ENCODE measurements at places on chromosomes 16 and 17.

DNA sequence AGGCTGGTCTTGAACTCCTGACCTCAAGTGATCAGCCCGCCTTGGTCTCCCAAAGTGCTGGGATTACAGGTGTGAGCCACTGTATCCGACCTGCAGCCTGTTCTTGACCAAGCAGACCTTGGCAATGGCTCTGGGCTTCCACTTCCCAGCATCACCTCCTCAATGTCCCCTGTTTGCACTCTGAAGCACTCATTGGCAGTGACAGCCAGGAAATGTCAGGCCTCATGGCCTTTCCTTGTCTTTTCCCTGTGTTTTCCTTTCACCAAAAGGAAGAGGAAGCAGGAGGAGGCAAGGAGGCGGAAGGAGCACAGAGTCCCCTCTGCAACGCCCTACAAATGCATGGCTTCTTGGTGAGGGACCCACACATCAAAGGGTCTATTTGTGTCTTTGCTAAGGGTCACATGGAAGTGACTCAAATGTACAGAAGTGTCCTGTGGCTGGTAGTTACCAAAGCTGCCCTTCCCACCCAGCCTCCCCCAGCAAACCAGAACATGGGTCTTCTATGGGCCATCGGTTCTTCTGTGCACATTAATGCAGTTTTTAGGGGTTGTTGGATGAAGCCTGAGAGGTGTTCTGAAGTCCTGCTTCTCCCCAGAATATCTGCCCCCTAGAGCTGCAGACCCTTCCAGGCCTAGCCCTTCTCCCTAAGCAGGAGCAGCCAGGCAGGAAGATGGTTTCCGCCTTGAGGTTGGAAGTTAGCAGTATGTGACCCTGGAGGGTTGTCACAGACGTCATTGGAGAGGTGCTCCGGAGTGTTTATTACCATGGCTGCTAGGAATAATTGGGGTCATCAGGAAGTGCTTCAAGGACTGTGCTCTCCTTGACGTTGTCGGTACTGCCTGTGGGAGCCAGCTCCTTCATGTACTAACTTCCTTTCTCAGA is 60.8 kb downstream of the WIPI1 start:
- no peak for DNase-seq

DNA sequence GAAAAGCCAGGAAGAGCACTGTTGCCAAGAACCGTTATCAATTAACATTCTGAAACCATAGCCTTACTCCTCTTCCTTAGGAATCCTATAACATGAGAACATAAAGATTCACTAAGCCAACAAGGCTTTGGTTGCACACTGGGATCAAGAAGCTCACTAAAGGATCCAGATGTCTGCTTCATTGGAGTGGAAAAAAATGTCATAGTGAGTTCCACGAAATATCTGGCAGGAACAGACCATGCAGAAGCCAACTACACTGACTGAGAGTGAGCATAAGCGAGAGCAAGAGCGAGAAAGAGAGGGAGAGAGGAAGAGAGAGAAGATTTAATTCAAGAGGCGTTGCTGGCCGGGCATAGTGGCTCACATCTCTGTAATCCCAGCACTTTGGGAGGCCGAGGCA is 13.4 kb upstream of the MEIOC start:
- DNase-seq: no peak

DNA sequence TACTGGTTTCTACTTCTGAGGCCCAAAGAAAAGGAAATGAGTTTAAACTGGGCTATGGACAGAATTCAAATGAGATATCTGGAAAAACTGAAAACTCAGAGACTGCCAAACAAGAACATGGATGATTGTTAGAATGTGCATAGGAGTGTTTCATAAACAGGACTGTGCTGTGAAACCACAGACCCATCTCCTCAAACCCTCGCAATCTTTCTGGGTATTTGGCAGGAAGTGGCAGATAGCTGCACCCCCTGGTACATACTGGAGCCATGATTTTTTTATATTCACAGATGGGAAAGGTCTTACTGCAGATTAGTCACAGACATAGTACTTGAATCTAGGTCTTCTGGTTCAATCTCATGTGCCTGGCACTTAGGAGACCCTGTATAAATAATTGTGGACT is 145.0 kb downstream of the CCDC182 start:
- no peak for DNase-seq

DNA sequence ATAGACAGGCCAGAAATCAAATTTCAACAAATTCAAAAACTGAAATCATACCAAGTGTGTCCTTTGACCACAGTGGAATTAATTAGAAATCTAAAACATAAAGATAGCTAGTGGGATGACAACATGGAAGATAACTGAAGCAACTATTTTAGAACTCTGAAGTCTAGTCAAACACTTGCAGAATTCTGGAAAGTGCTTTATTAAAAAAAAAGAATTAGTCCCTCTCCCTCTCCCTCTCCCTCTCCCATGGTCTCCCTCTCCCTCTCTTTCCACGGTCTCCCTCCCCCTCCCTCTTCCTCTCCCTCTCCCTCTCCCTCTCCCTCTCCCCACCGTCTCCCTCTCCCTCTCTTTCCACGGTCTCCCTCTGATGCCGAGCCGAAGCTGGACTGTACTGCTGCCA is 6.7 kb upstream of the OR4D1 start:
- no peak for DNase-seq

GRCh38 chr17:69669441-69670178 is 255.1 kb downstream of the MAP2K6 start:
- DNase-seq: no peak

GRCh38 chr17:53570731-53571130 is 252.0 kb upstream of the KIF2B start:
- DNase-seq: no peak

GRCh38 chr17:28343491-28343932 is 8.0 kb downstream of the TNFAIP1 start:
- DNase-seq: no peak
